ENCODE measurements at places on chromosomes 2 and 18.

- no peak for DNase-seq
Measured at GRCh38 chr2:30776831-30777635, 30.2 kb downstream of the CAPN13 start.

DNA sequence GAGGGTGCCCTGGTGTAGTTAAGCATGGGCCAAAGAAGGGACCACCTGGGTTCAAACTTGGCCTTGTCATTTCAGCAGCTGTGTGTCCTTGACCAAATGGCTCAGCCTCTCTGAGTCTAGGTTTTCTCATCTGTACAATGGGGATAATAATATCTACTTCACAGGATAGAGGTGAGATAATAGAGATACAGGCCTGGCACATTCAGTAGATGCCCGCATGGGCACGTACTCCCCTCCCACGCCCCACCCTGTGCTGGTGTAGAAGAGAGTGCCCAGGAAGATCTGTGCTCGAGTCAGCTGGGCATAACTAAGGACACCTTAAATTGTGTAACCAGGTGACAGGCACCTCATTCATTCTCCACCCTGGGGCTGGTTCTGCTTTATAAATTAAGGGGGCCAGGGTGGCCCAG, 8.4 kb upstream of the TMEM185B start:
- DNase-seq, result peak; percentile 29

DNA sequence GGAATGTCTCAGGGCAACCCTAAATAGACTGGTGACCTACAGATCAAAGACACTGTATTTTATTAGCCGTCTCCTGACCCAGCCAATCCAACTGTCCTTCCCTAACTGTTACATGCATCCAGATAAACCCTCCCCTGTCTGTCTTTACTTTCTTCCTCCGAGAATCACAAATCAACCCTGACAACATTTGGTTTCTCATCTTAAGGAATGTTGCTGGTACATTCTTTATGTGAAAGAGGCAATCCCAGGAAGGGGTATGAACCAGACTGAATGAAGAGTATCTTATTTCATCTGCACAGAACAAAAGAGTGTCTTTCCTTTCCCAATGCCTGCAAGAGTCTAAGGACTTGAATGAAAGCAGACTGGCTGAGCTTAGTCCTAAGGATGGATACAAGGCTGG, 113.9 kb upstream of the LTBP1 start:
- no peak for DNase-seq

DNA sequence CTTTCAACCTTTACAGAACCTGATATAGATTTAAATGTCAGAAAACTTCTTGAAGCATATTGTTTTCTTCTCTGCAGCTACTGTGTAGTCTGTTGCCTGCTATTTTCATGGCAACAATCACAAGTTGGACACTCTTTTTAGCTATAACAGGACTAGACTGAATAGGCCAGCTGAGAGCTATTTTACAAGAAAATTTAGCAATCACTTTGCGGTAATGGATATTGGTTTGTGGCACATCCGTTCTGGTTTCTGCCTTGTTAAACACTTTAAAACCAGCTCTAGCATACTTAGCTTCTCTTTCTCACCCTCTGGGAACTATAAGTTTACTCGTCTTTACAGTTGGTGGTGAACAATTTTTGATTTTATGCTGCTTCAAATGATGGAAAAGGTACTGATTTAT, 125.7 kb downstream of the MAP2 start:
- no peak for DNase-seq

DNA sequence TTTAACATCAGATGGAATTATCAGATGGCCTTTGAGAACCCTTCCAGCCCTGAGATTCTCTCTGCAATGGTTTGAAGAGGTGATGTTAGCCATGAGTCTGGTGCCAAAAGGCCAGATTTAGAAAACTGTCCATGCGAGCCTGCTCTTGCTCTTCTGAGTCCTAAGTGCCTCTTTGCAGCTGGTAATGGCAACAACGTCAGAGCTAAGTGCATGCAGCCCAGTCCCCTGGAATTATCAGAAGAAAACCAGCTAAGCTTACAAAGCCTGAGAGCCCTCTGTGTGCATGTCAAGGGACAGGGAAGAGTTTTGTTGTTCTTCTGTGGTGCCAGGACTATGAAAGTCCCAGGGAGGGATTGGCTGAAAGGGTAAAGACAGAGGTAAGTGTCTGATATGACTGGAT, 89.8 kb downstream of the LOXHD1 start:
- DNase-seq, result no peak

- DNase-seq, result peak; percentile 23
Measured at GRCh38 chr2:12488352-12489318, 228.1 kb upstream of the TRIB2 start.

DNA sequence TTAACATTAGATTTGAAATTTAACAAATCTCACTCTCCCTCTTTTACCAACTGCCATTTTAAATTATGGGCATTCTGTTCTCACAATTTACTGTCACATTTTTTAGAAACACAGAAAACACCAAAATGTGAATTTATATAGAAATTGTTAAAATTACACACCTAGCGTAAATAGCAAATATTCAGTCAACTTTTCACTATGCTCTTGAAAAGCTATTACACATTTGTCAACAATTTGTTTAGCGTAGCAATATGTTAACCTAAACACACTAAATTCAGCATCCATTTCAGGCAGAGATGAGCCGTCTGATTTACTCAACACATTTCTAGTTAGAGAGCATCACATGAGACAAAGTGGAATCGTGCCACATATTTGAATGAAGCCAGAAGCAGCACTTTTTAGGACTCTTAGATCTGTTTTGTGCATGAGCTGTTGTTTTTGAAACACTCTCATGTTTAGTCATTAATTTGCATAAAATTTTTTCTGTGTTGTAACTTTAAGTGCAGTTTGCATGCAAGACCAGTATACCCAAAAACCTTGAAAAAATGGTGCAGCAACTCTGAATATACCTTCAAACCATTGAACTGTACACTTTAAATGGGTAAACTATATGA, 8.2 kb downstream of the TTC32 start:
- DNase-seq, result peak; percentile 87

DNA sequence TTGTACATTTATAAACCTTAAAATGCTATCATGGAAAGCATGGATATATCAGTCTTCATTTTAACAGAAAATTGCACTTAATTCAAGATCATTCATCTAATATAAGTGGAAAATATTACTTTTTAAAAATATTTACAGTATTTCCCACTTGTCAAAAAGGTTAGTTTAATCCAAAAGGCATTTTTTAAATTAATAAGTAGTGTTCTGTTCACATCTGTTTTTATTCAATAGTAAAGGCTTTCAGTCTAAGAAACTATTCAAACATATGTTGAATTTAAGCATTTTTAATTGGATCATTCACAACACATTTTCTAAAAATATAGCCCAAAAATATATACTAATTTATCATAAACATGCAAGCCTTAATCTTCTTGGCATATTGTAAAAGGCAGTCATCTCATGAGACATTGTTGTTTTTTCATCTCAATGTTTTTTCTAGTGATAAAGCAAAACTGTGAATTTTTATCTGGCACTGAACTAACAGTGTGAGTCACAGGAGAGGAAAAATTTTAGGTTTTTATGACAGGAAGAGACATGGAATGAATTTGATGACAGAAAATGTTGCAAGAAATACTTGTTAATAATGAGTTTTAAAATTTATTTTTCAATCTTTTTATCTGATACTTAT, 1642.5 kb upstream of the TMEFF2 start:
- no peak for DNase-seq

- DNase-seq, result no peak
Measured at GRCh38 chr2:38248255-38248654, 128.8 kb downstream of the ATL2 start.

DNA sequence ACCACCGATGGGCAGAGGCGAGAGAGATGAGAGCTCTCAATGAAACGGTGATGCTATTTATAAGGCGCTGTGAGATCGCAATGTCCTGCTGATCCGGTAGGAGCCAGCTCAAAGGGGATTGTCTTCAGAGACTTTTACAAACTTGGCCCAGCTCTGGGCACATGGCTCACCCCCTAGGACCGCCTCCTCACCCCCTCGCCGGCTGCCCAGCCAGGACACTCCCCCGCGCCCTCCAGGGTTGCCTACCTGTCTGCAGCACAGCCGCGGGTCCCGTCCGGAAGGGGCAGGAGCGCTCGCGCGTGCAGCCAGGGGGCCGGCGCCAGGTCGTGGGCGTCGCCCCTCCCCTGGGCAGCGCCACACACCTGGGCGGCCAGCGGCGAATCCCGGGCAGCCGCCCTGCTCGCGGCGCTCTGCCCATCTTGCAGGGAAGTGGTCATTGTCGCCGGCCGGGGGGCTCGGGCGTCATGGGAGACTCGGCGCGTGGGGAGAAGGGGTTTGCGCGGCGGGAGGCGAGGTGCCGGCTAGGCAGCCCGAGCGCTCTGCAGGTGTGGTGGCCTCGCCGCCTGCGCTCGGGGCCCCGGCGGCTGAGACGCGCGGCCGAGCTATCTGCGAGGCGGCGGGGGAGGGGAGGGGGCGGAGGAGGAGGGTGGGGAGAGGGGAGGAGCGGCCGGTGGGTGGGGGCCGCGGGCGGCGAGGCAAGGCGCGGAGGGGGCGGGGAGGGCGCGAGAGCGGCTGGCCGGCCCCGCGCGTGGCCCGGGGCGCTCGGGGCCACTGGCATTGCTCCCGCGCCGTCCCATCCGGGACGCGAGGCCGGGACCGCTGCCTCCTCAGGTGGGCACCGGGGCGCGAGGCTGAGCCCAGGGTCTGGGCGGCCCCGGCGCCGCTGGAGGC, at the start of gene GRB14:
Gene GRB14 (minus strand): TSS at position 610 of the 891 bp plus-strand sequence. CDS start 173 bp downstream, at position 437.
- DNase-seq, result no peak

DNA sequence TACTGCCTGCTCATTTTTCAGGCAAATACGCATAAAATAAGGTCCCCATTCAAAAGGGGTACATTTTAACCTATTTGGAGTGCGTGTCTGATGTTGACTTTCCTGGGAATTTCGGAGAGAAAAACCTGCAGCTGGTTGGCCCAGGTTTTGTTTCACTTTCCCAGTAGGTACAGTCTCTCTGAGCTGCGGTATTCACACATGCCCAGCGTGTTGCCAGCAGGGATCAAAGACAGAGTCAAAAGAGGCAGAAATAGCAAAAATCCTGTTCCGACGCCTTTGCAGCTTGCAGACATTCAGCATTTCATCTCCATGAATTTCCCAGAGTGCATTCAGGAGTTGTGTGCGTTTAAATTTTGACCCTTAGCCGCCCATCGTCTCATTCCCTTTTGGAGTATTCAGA, 855.4 kb upstream of the CELF4 start:
- no peak for DNase-seq

DNA sequence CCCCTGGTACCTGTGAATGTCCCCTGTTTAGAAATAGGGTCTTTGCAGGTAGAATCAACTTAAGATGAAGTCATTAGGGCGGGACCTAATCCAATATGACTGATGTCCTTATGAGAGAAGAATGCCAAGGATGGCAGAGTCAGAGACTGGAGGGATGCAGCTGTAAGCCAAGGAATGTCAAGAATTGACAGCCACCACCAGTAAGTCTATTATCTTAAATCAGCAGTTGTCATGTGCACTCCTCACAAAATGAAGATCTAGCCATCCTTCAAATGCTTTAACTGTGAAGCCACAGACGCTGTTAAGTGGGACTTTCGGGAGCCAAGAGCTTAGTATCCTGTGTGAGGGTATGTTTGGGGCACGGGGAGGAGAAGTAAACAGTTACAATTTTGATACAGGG, 83.2 kb downstream of the ITGA4 start:
- no peak for DNase-seq

GRCh38 chr2:219448776-219449341, 14.2 kb downstream of the SPEG start:
- DNase-seq, result no peak

DNA sequence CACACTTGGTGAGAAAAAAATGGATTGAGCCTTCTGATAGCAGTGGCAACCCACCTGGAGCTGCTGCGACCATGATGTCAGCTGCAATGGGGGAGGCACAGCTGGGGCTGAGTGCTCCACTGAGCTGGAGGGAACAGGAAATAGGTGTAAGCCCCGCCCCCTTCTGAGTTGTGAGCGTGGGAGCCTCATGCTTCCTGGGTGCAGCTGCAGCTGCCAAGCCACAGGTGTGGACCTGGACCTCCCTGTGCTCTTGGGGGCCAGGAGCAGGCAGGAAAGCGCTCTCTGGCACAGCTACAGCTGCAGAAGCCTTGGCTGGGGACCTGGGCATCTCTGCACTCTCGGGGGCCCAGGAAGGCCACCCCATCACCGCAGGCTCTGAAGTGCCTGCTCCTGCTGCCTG, 970.6 kb downstream of the DCDC2C start:
- no peak for DNase-seq

DNA sequence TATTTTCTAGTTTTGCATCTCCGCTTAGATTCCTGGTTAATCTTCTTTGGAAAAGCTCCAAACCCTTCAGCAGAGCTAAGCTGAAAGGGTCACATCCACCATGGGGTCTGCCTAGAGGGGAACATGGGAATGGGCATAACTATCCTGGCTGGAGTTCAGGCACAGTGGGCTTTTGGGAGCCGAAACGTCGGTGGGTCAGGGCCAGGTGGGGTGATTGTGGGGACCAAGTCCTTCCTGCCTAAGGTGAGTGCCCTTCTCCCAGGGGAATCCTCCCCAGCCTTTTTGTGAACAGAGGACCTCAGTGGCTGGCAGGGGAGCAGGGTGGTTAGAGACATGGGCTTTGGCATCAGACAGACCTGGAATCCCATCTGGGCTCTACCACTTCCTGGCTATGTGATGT, 60.3 kb downstream of the CELF4 start:
- DNase-seq, result no peak

- DNase-seq, result no peak
Measured at GRCh38 chr18:51164342-51164741, 33.1 kb downstream of the MEX3C start.

GRCh38 chr2:84424152-84424551, 34.9 kb downstream of the SUCLG1 start:
- DNase-seq, result no peak

DNA sequence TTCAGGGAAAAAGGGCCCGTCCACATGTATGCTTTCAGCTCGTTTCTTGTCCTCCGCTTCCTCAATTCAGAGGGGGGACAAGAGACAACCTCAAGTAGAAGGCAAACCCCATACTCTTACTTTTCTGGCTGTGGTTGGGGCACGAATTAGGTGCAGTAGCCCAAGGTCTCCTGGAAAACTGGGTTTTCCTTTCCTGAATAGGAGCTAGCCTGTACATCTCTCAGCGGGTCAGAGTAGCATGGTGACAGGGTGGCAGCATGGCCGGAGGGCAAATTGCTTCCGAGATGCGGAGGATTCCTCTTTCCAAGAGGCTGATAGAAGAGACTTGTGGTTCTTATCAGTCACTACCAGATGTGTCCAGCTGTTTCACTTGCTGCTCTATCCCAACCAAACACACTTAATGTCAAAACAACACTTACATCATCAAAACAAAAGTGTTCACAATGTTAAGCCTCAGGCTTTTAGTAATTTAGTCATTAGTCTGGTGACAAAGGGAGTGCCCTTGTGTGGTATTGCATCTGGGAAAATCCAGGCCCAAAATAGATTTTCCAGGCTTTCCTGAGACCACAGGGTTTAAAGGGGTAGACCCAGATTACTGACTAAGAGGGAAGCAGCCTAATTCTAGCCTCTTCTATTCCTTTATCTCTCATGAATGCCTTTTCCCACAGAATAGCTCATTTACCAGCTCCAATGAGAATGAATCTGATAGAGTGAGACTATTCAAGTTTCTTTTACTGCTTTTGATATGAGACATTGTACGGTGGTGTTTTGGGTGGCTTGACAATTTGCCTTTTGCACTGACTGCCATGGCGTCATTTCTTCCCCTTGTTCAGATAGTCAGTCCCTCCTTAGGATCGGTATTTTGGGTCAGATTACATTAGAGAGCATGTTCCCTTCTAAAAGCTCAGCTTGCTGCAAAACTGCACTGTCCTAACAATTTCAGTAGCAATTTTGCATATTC, 162.0 kb downstream of the LTBP1 start:
- DNase-seq, result no peak

GRCh38 chr2:229653531-229653930, 60.8 kb downstream of the DNER start:
- DNase-seq, result no peak

- no peak for DNase-seq
Measured at GRCh38 chr2:14011190-14011589, 621.3 kb upstream of the LRATD1 start.

GRCh38 chr2:142878031-142878678, 691 bp downstream of the KYNU start:
- DNase-seq, result no peak
